ENCODE measurements at places on chromosomes 12 and 14. TPM values are rescaled to one million over a fixed set of nuclear protein-coding genes. Genes with fewer than 3 reads are reported as not detected.

GRCh38 chr14:54106661-54107377 lies 150.2 kb upstream of the BMP4 start:
- H3K36me3 ChIP-seq: no peaks in the 10 kb centered on the region
- H3K27me3 ChIP-seq: no peaks in the 10 kb centered on the region
- peaks cover 26% of the 10 kb centered on the region for H3K4me1 ChIP-seq

DNA sequence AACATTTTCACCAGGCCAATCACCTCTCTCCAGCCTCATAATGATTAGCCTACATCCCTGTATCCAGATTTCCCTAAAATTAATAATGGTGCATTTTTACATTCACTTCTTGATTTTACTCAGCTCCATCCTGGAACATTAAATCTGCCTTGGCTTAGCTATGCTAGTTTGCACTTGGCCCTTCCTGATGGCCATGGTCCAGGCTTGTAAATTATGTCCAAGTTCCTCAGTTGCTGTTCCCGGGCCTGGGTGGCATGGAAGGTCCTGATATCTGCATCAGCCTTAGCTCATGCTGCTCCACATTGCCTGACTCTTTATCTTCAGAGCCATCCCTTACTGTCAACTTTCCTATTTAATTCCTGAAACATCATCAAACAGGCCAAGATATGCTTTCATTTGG lies 11.1 kb upstream of the METTL17 start:
- peaks cover 16% of the 10 kb centered on the region for H3K4me1 ChIP-seq
- H3K4me3 ChIP-seq: no peak overlapping the region
- H3K36me3 ChIP-seq: no peaks in the 10 kb centered on the region
- DNase-seq: no peak
- no peaks in the 10 kb centered on the region for H3K27me3 ChIP-seq

SYNDIG1L gene
- not detected for total RNA-seq

DNA sequence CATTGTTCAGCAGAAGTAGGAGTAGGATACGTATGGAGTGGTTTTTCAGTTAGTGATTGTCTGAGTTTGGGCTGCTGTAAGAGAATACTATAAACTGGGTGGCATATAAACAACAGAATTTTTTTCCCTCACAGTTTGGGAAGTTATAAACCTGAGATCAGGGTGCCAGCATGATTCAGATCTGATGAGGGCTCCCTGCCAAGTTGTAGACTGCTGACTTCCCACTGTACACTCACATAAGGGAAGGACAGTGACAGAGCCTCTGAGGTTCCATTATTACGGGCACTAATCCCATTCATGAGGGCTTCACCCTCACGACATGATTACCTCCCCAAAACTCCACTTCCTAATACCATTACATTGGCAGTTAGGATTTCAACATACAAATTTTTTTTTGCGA lies 50.7 kb downstream of the ACSM4 start:
- H3K27me3 ChIP-seq: no peaks in the 10 kb centered on the region
- H3K4me3 ChIP-seq: no peak overlapping the region
- no peak overlapping the region for H3K27ac ChIP-seq
- H3K36me3 ChIP-seq: no peaks in the 10 kb centered on the region

GRCh38 chr14:99042381-99043266 lies 229.4 kb downstream of the BCL11B start:
- peaks cover 8% of the 10 kb centered on the region for H3K4me1 ChIP-seq
- H3K27ac ChIP-seq: no peak overlapping the region

DNA sequence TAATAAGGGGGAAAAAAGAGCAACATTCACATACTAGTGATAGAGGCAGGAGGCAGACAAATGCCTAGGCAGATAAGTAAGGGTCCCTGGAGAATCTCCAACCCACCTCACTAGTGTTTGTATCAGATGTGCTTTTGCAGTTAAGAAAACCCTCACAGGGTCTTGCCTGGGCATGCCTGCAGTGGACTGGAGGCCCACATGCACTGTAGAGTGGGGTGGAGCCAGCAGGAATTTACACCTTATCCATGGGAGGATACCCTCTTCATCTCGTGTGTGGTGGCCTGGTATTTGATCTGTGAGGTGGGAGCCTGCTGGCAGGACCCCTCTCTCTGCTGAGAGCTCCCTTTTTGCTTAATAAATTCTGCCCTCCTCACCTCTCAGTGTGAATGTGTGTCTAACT lies 238.0 kb upstream of the SLC16A7 start:
- no peaks in the 10 kb centered on the region for H3K4me1 ChIP-seq
- H3K4me3 ChIP-seq: no peak overlapping the region
- H3K27ac ChIP-seq: no peak overlapping the region

P2RX2 gene
- total RNA-seq: not detected

- H3K36me3 ChIP-seq: peaks cover 7% of the 10 kb centered on the region
- peak overlapping the region; percentile 87 for H3K27ac ChIP-seq
- H3K4me1 ChIP-seq: peaks cover 11% of the 10 kb centered on the region
- DNase-seq: peak; percentile 41
- H3K27me3 ChIP-seq: no peaks in the 10 kb centered on the region
- peak overlapping the region; percentile 22 for H3K4me3 ChIP-seq
Observed at GRCh38 chr14:69464379-69464778, 20.1 kb upstream of the PLEKHD1 start.

DNA sequence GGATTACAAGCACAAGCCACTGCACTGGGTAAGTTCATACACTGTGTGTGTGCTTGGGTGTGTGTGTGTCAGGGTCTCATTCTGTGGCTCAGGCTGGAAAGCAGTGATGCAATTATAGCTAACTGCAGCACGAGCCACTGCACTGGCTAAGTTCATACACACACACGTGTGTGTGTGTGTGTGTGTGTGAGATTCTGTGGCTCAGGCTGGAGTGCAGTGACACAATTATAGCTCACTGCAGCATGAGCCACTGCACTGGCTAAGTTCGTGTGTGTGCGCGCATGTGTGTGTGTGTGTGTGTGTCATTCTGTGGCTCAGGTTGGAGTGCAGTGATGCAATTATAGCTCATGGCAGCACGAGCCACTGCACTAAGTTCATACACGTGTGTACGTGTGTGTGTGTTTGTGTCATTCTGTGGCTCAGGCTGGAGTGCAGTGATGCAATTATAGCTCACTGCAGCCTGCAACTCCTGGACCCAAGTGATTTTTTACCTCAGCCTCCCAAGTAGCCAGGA lies 85.4 kb downstream of the HECTD1 start:
- no peaks in the 10 kb centered on the region for H3K4me1 ChIP-seq
- H3K27ac ChIP-seq: no peak overlapping the region
- no peak overlapping the region for H3K4me3 ChIP-seq
- peak; percentile 14 for DNase-seq

- H3K27me3 ChIP-seq: no peaks in the 10 kb centered on the region
- no peak for DNase-seq
Observed at GRCh38 chr14:55500219-55500701, 59.8 kb upstream of the TBPL2 start.

DNA sequence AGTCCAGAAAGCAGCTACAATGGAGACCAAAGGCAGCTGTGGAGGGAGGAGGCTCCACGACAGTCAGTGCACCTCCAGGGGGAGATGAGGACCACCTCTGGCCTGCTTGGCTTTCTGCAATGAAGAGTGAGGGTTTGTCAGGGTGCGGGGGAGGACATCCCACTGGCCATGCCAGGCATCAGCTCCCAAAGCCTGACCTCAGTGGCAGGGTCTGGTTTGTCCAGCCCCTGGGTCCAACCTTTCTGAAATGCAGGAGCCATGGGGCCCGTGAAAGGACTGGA lies 35.2 kb downstream of the SLC6A12 start:
- no peaks in the 10 kb centered on the region for H3K36me3 ChIP-seq
- no peaks in the 10 kb centered on the region for H3K27me3 ChIP-seq
- H3K4me3 ChIP-seq: no peak overlapping the region
- H3K27ac ChIP-seq: no peak overlapping the region

DNA sequence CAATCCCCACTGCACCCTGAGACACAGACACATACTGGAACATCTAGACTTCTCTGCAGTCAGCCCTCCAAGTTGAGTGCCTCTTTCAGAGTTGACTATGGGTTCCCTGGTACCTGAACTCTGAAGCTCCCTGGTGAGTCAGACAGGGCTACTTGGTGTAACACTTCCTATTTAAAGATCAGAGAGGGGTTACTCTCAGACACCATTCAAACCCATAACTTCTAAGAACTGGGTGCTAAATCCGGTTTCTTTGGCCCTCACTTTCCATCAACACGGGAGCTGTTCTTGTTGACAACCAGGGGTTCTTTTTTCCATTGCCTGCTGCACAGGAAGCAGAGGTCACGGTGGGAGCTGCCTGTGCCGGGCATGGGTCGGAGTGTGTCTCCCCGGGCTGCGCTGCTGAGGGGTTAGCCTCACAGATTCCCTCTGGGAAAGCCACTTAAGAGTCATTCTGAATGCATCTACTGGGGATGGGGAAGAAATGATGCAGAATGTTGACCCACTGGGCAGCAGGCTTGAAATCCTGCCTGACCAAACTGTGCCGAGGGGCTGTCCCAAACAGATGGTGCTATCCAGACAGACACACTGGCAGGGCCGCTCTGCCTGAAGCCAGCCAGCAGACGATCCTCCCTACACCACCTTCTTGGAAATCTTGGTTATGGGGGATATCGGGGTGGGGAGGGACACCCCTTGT lies 74.1 kb downstream of the PITPNM2 start:
- H3K4me3 ChIP-seq: no peak overlapping the region
- H3K27ac ChIP-seq: no peak overlapping the region
- peaks cover 16% of the 10 kb centered on the region for H3K27me3 ChIP-seq
- no peaks in the 10 kb centered on the region for H3K36me3 ChIP-seq

GPX2 gene
- not detected for total RNA-seq

- H3K4me1 ChIP-seq: no peaks in the 10 kb centered on the region
- no peak overlapping the region for H3K27ac ChIP-seq
- no peak for DNase-seq
- no peaks in the 10 kb centered on the region for H3K27me3 ChIP-seq
- H3K36me3 ChIP-seq: no peaks in the 10 kb centered on the region
- H3K4me3 ChIP-seq: no peak overlapping the region
Observed at GRCh38 chr14:97723819-97724218, 926.6 kb downstream of the VRK1 start.

AGAP2 gene
- 0.17 TPM for total RNA-seq

- DNase-seq: no peak
- H3K27me3 ChIP-seq: no peaks in the 10 kb centered on the region
- no peaks in the 10 kb centered on the region for H3K4me1 ChIP-seq
- no peak overlapping the region for H3K4me3 ChIP-seq
- no peaks in the 10 kb centered on the region for H3K36me3 ChIP-seq
- H3K27ac ChIP-seq: no peak overlapping the region
Observed at GRCh38 chr12:59934486-59934885, 338.7 kb downstream of the SLC16A7 start.

- H3K4me3 ChIP-seq: no peak overlapping the region
- no peaks in the 10 kb centered on the region for H3K36me3 ChIP-seq
- no peaks in the 10 kb centered on the region for H3K27me3 ChIP-seq
- no peak overlapping the region for H3K27ac ChIP-seq
Observed at GRCh38 chr12:117885211-117885610, 83.6 kb downstream of the KSR2 start.

DNA sequence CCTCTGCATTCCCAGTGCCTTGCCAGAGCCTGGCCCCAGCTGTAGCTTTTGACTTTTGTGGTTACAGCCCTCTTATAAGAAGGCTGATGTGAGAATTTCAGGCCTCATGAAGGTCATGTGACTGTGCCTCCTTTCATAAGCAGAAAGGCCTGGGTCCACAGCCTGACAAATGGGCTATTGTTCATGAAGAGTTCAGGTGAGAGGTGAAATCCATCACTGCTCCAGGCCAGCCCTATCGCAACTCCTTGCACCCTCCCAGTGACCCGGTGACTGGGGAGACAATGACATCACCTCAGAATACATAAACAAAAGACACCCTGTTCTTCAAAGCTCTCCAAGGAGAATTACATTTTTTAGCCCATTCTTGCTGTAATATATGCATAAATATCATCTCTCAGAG lies 321.5 kb downstream of the PCNX1 start:
- no peaks in the 10 kb centered on the region for H3K27me3 ChIP-seq
- no peak overlapping the region for H3K27ac ChIP-seq
- no peaks in the 10 kb centered on the region for H3K36me3 ChIP-seq
- no peak for DNase-seq

DNA sequence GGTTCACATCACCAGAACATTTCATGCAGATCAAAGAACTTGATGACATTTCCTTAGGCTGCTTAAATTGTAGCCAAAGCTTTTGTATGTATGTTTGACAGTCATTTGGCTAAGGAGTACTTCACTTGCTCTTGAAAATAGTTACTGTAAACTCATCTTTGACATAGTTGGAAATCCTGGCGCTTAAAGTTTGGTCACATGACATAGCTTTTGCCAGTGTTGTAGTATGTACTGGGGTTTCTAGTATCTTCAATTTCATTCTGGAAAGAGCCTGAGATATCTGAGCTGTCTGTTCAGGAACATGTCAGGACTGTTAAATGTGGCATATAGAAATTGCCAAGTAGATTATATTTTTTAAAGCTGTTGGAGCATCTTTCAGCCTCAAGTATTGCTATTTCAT lies 55.7 kb downstream of the WDR20 start:
- peaks cover 21% of the 10 kb centered on the region for H3K36me3 ChIP-seq
- H3K27ac ChIP-seq: no peak overlapping the region
- no peak overlapping the region for H3K4me3 ChIP-seq
- DNase-seq: no peak
- no peaks in the 10 kb centered on the region for H3K27me3 ChIP-seq

GRCh38 chr14:50344876-50345563 lies 32.9 kb downstream of the DMAC2L start:
- no peak overlapping the region for H3K4me3 ChIP-seq
- DNase-seq: no peak
- H3K27me3 ChIP-seq: no peaks in the 10 kb centered on the region

DNA sequence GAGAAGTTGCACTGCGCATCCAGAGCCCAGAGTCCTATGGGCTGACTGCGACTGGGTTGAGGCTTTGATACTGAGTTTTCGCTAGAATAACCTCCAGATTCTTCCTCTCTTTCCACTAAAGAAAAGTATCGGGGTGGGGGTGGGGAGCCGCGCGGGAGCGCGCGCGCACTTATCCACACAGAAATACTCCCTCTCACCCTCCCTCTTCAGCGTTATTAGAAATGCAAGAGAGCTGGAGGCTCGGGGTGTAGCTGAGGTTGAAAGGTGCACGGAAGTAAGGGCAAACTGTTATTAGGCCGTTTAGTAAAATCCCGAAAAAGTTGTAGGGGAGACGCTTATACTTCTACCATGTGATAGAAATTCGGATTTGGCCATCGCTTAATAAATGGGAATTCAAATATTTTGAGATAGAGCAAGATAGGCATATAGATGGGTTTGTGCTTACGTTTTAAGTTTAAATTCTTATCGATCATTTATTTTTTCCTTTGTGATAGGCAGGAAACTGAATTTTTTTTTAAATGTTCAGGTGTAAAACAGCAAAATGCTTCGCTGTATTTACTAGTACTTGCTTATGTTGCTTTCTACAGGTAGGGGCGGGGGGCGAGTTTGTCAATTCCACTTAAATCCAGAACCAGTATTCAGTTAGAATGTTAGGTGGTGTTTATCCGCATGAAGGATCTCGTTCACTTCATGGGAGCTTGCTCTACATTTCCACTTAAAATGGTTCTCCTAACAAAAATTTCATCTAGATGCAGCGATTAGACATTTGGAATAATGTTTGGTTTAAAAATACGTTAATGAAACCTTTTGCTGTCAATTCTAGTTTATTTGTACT lies 1.1 kb downstream of the ARHGAP5 start:
- H3K4me1 ChIP-seq: peaks cover 12% of the 10 kb centered on the region
- DNase-seq: peak; percentile 22
- peak overlapping the region; percentile 90 for H3K27ac ChIP-seq
- peak overlapping the region; percentile 90 for H3K4me3 ChIP-seq
- no peaks in the 10 kb centered on the region for H3K27me3 ChIP-seq
- no peaks in the 10 kb centered on the region for H3K36me3 ChIP-seq
